Stimulated activated CD4-positive, alpha-beta T cell treated with anti-CD3 and anti-CD28 coated beads, TNF-alpha, amount 100 ng/mL, for 4 hours (primary cell): ENCODE measurements at places on chromosomes 6 and 20.

GRCh38 chr6:47809873-47810272 is 28.0 kb downstream of the OPN5 start:
- no peak for DNase-seq

GRCh38 chr6:104531646-104532045 is 328.1 kb downstream of the HACE1 start:
- no peak for DNase-seq

DNA sequence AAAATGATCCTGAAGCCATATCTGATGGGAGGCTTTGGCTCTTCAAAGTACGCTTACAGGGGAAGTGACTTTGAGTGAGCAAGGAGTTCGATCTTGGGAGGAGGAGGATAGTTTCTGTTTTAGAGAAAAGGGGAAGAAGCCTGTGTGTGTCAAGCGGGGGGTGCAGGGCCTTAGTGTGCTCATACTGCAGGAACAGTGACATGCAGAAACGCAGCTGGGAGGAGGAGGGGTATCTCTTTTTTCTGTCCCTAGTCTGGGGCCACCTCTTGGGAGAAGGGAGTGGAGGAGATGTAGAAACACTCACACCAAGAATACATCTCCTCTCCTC is 19.8 kb downstream of the SIRPD start:
- DNase-seq = no peak

GRCh38 chr6:33759887-33760629 is 13.4 kb upstream of the IP6K3 start:
- DNase-seq = no peak

GRCh38 chr6:155521719-155522118 is 66.1 kb upstream of the NOX3 start:
- no peak for DNase-seq

- DNase-seq = no peak
Observed at GRCh38 chr6:169935348-169935718, 183.9 kb downstream of the ERMARD start.

DNA sequence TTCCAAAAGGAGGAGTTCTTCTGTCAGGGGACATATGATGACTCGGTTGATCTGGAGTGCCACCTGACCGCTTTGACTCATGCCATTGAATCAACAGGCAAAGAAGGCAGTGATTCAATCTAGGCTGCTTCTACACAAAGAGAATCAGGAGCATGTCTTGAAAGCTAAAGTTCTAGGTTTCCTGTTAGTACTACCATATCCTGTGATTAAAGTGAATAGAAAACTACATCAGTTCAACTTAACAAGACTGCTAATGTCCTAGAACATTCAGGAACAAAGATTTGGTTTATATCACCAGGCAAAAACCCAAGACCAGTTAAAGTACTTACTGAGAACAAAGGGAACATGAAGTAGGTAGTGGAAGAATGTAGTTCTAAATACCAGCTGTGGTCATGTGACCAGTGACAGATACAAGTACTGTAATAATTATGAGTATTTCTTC is 216.8 kb upstream of the SGK1 start:
- DNase-seq = no peak

DNA sequence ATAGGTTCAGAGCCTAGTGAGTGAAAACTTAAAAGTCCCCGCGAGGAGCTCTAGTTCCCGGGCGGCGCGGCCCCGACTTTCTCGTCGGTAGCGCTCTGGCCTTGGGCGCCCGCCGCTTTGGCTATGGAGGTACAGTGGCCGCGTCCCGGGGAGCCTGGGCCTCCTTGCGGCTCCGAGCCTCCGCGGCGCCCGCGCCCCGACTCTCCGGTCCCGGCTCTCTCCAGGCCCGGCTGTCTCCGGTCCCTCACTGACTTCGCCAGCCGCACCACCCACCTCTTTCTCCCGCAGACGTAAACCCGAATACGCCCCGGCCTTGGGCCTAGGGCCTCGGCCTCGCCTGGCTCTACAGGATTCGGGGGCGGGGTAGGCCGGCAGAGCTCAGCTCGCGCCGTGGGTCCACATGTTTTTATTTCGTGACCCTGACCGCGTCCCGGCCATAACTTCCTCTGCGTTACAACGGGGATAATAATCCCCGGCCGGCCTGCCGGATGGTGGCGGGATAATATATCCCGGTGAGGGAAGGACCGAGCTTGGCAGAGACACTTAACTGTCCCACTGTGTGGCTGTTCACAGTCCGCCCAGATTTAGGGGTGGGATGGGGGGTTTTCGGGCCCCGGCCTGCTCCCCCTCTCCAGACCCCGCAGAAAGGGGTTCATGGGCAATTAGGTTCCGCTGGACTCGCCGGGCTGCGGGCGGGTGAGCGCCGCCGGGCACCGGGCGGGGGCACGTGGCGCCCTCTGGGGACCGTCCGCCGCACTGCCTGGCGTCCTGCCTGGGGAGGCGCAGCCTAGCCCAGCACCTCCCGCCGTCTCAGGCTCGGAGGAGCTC is 10.0 kb upstream of the TBX18 start:
- DNase-seq = no peak
